ENCODE measurements at places on chromosomes 6 and 20. TPM values are rescaled to one million over a fixed set of nuclear protein-coding genes. Genes with fewer than 3 reads are reported as not detected.

SLC17A2 gene
- not detected for total RNA-seq

SLC35F1 gene
- 112 TPM for total RNA-seq

PXDC1 gene
- total RNA-seq = 11.1 TPM

WFDC10B gene
- not detected for total RNA-seq

HTR1E gene
- 0.16 TPM for total RNA-seq

- no peak for DNase-seq
Observed at GRCh38 chr6:158372574-158372973, 60.3 kb downstream of the TULP4 start.

GRCh38 chr6:90105506-90106170, 191.0 kb downstream of the BACH2 start:
- DNase-seq = no peak

DNA sequence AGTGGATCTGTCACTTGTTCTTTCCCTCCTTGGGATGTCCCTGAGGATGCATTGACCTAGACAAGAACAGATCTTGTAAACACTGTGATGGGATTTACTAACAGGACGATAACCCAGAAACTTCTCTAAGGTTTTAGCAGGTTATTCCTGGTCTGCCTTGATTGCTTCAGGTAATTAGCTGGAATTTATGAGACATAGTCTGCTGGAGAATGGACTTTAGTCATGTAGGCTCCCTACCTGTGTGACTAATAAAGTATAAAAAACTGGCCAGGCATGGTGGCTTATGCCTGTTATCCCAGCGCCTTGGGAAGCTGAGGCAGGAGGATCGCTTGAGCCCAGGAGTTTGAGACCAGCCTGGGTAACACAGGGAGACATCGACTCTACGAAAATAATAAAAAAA, 96.1 kb downstream of the PAK5 start:
- DNase-seq = no peak

DNA sequence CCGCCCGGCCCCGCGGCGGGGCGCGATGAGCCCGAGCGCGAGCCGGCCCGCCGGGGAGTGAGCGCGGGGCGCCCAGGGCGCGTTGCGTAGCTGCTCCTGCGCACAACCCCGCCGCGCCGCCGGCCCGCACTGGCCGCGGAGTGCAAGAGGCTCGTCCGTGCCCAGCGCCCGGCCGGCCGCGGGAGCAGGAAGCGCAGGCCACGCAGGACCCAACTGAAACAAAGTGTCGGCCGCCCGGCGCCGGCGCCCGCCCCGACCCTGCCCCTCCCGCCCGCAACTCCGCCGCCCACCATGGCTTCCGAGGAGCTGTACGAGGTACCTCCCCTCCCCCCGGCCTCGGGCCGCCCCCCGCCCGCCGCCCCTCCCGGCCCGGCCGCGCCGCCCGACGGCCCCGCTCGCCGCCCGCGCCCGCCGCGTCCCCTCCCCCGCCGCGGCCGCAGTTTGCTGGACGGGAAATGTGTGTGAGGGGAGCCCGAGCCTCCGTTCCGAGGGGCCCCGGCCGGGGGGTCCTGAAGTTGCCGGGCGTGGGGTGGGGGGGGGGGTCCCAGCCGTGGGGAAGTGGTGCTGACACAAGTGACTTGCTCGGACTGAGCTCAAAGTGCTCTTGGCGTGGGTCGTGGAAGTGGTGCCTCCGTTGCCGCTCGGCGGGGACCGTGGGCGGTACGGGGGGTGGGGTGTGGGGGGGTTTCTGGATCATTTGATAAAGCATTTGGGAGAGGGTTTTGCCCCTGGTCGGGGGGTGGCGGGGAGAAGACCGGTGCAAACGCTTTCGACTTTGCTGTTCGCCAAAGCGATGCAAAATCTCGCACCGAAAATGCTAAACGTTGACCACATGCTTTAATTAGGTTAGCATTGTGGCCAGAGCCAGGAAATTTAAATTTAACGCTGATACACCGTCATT, 539 bp downstream of the CDYL start:
- no peak for DNase-seq

GRCh38 chr6:151289399-151290007, 49.7 kb downstream of the AKAP12 start:
- no peak for DNase-seq

- DNase-seq = no peak
Observed at GRCh38 chr20:9918348-9918747, 79.5 kb upstream of the PAK5 start.

DNA sequence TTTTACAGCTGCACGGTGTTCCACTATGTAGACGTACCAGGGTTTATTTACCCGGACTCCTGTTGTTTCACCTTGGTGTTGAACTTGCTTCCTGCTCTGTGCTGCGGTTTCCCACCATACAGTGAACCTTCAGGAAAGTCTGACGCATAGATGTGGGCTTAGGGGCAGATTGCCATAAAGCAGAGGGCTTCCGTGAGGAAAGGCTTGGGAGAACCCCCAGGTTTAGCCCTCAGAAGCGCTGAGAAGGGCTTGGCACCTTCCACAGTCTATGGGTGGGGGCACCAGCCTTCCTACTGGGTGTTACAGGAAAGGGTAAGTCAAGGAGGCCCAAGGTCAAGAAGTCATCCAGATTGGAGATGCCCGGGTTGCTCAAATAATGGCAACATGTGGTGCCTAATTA, 19.2 kb upstream of the MRPS18A start:
- DNase-seq = no peak

- DNase-seq = no peak
Observed at GRCh38 chr6:11185204-11185842, 47.1 kb downstream of the NEDD9 start.

- no peak for DNase-seq
Observed at GRCh38 chr20:36061754-36062153, 92.8 kb upstream of the EPB41L1 start.

- no peak for DNase-seq
Observed at GRCh38 chr6:138914701-138915100, 73.4 kb downstream of the REPS1 start.

DNA sequence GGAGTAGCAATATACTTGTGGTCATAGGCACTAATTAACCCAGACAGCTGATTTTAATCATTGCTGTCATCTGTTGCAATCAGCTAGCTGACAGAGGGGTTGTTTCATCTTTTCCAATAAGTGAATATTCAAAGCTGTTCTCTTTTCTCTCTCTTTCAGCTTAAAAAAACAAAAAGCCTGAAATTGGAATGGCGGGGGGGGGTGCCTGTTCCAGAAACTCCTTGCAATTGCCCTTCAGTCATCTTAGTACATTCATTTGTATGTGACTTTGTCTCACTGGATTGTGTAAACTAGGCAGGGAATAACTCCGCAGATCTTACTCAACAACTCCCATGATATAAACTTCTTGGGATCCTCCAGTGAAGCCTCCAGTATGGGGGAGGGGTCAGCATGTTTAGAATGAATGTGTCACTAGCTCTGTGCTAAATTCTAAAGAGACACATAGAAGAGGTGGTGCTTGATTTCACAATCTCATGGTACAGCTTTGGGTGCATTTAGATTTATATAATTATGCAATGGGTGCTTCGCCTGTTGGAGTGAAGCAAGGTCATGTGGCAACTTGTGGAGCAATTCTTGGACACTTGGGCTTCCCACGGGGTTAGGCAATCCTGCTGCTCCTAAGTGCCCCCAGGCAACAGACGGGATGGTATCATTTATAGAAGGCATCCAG, 40.1 kb downstream of the SLC24A3 start:
- no peak for DNase-seq

DNA sequence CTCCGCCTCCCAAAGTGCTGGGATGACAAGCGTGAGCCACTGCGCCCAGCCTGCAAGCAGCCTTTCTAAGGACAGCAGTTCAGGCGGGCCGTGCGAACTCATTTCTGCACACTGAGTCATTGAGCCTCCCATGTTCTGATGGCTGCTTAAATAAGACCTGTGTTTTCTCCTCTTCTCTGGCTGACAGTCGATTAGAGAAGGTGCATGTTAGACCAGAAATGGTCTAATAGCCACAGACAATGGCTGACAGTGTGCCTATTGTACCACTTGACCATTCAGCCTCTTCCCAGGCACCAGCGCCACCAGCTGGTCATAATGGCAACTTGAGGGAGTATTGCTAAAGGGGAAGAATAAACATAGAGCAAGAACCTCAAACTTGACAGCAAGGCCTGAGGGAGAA, 6.2 kb downstream of the CST11 start:
- no peak for DNase-seq

DNA sequence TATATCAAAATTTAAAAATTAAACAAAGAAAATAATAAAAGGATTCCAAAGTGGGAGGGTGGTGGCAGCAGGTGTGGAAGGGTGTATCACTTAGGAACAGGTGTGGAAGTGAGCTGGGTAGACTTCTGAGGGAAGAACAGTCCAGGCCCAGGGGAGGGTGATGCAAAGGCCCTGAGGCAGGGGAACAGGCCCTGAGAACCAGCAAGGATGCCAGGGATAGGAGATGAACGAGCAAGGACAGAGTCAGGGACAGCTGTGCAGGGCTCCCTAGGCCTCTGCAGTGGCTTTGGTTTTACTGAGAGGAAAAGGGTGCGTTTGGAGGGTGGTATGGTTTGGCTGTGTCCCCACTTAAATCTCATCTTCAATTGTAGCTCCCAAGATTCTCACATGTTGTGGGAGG, 9.4 kb upstream of the RAET1E start:
- no peak for DNase-seq

DNA sequence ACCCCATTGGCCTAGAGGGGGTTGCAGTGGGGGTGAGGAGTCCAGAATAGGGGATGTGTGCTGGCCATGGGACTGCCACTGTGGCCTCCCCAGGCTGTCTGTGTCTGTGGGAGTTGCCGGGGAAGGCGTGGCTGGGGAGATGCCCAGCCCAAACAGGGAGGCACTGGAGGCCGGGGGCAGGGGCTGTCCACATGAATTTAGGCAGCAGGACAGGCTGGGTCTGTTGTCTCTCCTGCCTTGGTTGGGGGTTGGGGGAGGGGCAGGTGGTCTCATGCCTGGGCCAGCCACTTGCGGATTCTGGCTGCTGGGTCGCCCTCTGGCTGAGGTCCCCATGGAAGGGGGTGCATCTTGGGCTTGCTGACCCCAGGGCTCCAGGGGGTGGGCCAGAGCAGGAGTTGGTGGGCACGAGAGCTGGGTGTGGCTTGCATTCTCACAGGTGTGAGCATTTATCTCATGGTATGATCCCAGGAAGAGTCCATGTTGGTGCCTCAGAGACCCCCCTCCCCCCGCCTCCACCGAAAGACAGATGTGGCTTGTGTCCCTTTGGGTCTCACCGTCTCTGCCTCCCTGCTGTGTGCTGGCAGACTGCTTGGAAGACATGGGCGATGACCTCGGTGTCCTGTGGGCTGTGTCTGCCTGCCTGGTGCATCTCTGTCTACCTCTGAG, 4.0 kb downstream of the SOX18 start:
- no peak for DNase-seq

GRCh38 chr6:108168501-108169463, 3.0 kb downstream of the NR2E1 start:
- DNase-seq = peak; percentile 23

Data from occipital lobe (tissue), 3 donors.